Esophagus squamous epithelium (tissue), 5 donors: ENCODE measurements at places on chromosomes 1 and 21.

DNA sequence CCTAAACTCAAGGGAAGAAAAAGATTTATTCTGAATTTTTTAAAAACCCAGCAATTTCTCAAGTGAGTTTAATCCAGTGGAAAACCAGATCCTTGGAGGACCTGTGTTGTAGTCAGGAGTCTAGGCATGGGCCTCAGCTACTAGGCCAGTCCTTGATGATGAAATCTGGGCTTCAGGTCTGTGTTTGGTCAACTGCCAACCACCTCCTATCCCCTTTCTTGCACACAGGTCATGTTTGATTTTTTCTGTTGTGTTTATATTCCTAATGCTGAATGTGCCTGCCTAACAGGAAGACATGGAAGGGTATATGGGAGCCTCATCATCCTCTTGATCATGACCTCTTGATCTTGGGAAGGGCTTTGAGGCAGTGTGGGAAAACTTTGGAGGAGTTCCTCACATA lies 38.2 kb upstream of the SLC19A2 start:
- DNase-seq = no peak

- DNase-seq = no peak
These were observed 63.5 kb upstream of the KIAA1614 start for GRCh38 chr1:180849031-180849775.

GRCh38 chr1:56068210-56068609 lies 511.2 kb downstream of the PLPP3 start:
- no peak for DNase-seq

DNA sequence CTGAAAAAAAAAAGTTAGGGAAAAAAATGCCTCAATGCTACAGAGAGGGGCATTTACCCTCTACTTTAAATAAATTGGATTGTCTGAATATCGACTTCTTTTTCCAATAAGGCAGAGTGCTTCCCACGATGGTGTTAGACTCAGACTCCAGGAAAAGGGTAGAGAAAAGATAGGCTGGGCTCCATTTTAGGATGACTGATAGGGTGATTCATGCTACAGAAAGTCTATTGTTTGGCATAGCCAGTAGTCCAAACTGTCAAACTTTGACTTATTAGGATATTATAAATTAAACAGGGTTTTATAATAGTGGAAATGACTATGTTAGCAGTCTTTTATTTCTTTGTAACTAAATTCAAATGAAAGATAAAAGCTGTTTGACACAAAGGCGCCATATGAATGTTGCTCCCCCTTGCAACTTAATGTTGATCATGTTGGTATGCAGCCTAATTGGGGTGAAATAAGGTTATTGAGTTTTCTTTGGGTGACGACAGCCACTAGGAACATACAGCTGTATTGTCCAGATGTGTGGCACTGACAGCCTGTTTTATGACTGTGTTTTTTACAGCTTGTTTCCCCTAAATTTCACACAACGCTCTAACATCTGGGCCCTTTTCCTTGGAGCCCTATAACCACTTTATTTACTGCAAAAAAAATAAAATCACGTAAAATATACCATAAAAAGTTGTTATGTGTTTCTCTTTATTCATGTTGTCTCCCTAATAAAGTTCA lies 69.3 kb downstream of the SPAG17 start:
- DNase-seq = no peak

DNA sequence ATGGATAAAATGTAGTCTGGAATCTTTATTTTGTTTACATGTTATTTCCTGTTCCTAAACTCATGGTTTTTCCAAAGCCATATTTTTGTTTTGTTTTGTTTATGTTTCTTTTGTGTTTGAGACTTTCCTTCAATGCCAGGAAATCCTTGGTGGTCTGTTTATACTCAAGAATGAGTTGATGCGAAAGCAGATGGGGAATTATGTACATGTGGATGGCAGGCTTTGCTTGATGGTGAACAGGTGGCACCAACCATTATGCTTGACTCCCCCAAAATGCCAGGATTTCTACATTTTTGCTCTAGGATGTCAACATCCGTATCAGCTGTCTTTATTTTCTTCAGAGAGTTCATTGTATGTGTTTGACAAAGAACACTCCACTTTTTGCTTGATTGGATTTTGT lies 448.5 kb downstream of the PRDM2 start:
- no peak for DNase-seq

DNA sequence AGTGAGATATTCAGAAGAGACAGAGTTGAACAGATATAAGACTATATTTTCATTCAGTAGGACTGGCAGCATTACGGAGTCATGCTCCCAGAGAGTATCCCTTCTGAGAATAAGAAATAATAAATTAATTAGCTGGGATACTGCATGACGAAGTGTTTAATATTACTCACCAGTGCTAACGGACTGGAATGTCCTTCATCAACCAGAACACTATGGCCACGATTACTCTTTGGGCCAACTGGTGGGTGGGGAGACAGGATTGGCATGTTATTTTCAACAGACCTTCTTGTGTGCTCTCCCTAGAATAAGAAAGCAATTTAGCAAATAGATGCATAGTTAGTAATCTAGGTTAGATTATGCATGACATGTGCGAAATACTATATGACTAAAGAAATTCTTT lies 32.4 kb downstream of the ERICH3 start:
- DNase-seq = no peak

GRCh38 chr1:210233495-210234328 lies 1.1 kb downstream of the SERTAD4 start:
- DNase-seq = no peak

- no peak for DNase-seq
These were observed 6.2 kb upstream of the ERICH3 start for GRCh38 chr1:74679811-74680210.

- DNase-seq = no peak
These were observed 33.7 kb upstream of the ARF1 start for GRCh38 chr1:228048659-228049298.

- DNase-seq = no peak
These were observed 87.8 kb downstream of the DNM3 start for GRCh38 chr1:171929121-171929520.

- DNase-seq = no peak
These were observed 201.9 kb downstream of the TOMM20 start for GRCh38 chr1:234926559-234927311.

GRCh38 chr1:244761279-244761678 lies 74.2 kb upstream of the COX20 start:
- DNase-seq = no peak

GRCh38 chr1:76336931-76337371 lies 262.4 kb downstream of the ST6GALNAC3 start:
- peak; percentile 3 for DNase-seq

DNA sequence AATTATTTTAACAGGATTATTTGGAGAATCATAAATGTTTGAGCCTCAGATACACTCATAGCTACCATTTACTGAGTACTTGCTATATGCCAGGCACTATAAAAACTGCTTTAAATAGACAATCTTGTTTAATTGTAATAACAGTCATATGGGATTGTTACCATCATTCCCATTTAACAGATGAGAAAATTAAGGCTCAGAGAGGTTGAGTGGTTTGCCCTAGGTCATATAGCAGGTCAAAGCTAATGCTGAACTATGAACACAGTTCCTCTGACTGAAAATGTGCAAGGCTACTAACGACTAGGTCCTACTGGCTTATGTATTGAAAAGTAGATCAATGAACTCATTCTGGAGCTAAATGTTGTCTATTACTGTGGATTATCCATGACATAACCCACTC lies 63.4 kb downstream of the DDR2 start:
- DNase-seq = no peak

DNA sequence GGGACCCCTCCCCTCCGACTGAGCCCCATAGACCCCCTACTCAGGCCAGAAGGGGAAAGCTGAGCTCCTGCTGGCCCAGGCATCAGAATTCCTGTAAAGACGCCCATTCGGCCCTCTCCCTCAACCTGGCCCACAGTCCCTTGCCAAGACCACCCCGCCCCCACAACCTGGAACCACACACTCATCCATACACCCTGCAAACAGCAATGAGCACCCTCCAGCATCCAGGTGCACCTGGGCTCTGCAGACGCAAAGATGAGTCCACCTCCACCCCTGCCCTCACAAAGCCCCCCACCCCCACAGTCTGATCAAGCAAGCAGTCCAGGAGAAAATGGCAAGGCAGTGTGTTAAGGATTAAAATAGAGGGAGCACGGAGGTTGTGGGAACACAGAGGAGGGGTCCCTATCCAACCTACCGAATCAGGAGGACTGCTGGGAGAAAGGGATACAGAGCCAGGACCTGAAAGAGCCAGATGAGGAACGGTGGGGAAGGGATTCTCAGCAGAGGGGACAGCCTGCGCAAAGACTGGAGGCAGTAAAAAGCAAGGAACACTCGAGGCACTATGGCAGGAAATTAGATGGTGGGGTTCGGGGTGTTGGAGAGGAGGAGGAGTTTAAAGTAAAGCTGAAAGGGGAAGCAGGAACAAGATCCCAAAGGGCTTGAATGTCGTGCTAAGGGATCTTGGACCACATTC lies 67.3 kb upstream of the LAPTM5 start:
- no peak for DNase-seq

- no peak for DNase-seq
These were observed 110.5 kb downstream of the CNIH3 start for GRCh38 chr1:224726441-224727182.

DNA sequence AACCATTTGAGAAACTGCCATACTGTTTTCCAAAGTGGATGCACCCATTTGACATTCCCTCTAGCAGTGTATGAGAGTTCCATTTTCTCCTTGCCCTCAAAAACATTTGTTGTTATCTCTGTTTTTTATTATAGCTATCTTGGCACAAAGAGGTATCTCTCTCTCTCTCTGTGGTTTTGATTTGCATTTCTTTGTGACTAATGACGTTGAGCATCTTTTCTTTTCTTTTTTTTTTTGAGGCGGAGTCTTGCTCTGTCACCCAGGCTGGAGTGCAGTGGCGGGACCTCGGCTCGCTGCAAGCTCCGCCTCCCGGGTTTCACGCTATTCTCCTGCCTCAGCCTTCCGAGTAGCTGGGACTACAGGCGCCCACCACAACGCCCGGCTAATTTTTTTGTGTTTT lies 17.4 kb upstream of the ZMYM6 start:
- no peak for DNase-seq

DNA sequence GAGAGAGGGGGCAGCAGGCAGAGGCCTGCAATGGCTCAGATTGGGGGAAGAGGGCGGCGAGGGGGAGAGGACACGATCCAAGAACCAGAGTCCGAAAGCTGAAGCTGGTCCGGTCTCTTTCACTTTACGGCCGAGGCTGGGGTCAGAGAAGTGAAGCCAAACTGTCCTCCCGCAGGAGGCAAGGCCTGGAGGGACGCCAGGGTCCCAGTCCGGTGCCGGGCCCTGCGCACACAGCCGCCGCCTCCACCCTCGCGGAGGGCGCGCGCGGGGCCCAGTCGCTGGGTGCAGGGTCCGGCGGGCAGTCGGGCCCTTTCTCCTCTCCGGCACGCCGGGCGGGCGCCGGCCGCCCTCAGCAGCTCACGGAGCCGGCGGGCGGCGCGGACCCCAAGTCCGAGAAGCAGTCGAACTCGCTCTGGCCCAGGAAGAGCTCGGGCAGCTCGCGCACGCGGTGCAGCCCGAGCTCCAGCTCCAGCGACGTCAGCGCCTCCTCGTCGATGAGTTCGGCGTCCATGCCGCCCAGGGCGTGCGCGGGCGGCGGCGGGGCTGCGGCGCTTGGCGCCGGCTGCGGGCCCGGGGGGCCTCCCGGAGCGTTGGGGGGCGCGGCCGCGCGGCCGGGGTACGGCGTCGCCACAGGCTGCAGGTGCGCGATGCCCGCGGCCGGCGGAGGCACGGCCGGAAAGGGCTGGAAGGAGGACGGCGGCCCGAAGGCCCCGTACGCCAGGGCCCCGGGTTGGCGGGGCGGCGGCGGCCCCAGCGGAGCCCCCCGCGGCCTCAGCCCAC lies 749 bp downstream of the CITED4 start:
- no peak for DNase-seq

GRCh38 chr1:114588196-114588689 lies 6.8 kb upstream of the BCAS2 start:
- no peak for DNase-seq

DNA sequence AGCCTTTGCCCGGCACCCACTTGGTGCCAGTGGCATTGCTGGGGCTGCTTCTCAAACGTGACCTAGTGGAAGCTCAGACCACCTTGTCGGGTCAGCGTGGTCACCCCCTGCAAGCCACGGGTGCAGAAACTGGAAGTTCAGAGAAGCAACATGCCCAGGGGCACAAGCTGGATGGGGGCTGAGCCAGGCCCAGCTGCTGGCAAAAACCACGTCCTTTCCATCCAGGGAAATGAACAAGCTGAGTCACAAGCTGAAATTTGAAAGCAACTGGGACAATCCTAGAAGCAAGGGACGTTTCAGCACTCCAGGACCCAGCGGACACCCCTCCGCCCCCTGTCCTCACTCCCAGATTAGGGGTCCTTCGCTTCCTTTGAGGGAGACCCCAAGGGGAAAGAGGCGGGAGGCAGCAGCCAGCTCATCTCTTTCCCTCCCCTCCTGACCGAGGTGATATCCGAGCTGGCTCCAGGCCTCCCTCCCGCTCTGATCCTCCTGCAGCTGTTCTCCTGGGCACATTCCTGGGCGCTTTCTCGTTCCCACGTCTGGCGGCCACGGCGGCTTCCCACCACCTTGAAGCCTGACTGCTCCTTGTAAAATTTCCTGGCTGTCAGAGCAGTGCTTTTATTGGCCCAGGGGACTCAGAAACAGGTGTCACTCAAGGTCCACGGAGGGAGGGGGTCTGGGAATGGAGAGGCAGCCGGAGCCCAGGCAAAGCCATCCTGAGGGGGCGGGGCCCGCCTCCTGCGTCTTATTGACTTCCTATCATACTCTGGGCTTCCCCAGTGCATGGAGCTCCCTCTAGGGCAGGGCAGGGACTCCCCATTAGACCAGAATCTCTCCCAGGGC lies 62.8 kb downstream of the PAX7 start:
- no peak for DNase-seq

GRCh38 chr1:114482585-114482984 lies 28.4 kb downstream of the TRIM33 start:
- no peak for DNase-seq

GRCh38 chr21:44919913-44920693 lies 596 bp downstream of the ITGB2 start:
- DNase-seq = no peak

GRCh38 chr21:34289856-34290255 lies 74.0 kb upstream of the KCNE2 start:
- no peak for DNase-seq

- DNase-seq = no peak
These were observed 35.1 kb downstream of the SLC44A5 start for GRCh38 chr1:75575837-75576236.

DNA sequence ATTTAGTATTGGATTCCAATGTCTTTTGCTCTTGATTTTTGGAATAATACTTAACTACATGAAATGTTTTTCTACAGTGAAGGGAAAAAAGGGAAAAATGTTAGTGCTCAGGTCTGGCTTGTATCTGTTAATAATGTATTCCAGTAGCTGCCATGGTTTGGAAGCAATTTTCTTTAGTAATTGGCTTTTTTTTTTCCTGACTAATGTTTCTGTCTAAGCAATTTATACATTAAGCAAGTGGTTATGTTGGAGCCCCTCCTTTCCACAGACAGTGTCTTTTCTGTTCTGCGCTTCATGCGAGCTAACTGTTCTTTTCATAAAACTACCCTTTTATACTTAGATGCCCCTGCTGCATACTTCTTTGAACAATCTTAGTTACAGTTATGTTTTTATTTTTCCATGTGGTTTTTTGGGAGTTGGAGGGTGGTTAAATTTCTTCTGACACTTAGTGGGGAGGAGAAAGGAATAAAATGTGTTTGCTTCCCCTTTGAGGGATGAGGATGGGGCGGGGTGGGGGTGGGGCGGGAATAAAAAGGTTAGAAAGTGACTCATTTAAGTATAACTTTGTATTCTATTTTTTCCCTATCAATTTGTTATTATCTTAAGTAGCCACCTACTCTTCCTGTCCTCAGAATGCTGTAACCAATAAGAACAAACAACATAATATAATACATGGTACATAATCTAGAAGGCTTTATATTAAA lies 83.1 kb downstream of the CLIC4 start:
- DNase-seq = no peak

- DNase-seq = no peak
These were observed 3.0 kb downstream of the IL22RA1 start for GRCh38 chr1:24139841-24140425.
